Central memory CD4-positive, alpha-beta T cell (primary cell): ENCODE measurements at places on chromosomes 7 and 10.

GRCh38 chr7:47730142-47730541, 148.2 kb upstream of the TNS3 start:
- no peak for DNase-seq

GRCh38 chr7:33639552-33640197, 265.7 kb upstream of the BMPER start:
- DNase-seq: no peak

DNA sequence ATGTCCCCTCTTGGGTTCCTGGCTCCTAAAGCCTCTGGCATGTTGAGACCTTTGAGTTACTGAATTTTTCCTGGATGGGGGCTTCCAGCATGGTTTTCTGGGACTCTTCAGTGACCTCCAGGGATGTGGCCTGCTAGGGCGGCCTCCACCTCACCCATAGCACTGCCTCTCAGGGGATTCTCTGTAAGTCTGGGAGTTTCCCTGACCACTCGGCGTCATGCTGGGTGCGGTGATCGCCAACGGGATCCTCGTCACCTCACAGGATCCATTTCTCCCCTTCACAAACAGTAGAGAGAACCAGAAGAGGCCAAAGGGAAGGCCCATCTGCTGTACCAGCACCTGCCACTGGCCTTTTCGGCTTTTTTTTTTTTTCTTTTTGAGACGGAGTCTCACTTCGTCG, 84.3 kb downstream of the NPTX2 start:
- DNase-seq: no peak

- peak; percentile 25 for DNase-seq
These were observed 31.9 kb upstream of the AGBL3 start for GRCh38 chr7:134954197-134955082.

- no peak for DNase-seq
These were observed 89.1 kb upstream of the HABP2 start for GRCh38 chr10:113463777-113464176.

- no peak for DNase-seq
These were observed 602.9 kb downstream of the IPMK start for GRCh38 chr10:57664815-57665214.

DNA sequence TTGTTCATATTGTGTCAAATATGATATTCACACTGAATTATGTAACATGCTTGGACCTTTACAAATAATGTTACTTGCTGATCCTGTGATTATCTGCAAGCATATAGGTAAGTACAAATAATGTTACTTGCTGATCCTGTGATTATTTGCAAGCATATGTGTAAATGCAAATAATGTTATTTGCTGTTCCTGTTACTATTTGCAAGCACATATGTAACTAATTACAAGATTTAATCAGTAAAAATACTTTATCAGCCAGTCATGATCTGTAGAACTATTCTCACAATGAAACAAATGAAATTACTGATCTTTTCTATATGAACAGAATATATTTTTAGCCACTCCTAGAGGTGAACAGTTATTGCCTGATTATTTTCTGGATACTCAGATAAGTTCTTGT, 44.7 kb upstream of the NPY start:
- DNase-seq: no peak

DNA sequence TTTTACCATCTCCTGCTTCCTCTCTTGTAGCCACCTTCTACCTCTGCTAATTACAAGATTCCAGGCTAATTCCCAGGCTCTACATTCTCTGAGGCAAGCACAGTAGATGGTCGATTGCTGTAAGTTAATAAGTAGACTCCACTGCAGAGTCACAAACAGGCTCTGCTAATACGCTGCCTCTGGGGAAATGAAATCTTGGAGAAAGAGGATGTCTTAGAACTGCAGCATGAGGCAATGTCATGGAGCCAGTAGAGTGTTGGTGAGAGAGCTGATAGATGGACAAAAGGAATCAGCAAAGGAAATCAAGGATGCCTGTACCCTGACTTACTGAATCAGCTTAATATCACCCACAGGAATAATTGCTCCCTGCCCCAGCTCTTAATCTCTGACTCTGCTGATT, 1260.3 kb downstream of the XPNPEP1 start:
- no peak for DNase-seq

GRCh38 chr10:53664282-53665019, 891.9 kb upstream of the MBL2 start:
- DNase-seq: no peak

DNA sequence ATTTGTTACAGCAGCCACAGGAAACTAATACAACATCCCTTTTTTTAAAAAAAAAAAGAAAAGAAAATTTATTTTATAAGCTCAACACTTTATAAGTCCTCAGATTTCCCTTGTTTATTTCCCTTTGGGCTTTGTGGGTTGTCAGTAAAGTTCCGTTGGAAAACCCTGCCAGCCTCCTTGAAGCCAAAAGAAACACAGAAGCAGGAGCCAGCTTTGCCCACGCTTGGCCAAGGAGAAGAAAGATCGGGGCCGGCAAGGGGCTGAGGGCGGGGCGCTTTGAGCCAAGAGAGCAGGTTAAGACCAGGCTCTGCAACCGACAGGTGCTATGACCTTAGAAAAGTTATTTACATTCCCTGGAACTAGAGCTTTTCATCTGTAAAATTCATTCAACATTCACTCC, 72.7 kb downstream of the RGS10 start:
- DNase-seq: no peak

- no peak for DNase-seq
These were observed 339.9 kb downstream of the CCSER2 start for GRCh38 chr10:84668186-84668763.

DNA sequence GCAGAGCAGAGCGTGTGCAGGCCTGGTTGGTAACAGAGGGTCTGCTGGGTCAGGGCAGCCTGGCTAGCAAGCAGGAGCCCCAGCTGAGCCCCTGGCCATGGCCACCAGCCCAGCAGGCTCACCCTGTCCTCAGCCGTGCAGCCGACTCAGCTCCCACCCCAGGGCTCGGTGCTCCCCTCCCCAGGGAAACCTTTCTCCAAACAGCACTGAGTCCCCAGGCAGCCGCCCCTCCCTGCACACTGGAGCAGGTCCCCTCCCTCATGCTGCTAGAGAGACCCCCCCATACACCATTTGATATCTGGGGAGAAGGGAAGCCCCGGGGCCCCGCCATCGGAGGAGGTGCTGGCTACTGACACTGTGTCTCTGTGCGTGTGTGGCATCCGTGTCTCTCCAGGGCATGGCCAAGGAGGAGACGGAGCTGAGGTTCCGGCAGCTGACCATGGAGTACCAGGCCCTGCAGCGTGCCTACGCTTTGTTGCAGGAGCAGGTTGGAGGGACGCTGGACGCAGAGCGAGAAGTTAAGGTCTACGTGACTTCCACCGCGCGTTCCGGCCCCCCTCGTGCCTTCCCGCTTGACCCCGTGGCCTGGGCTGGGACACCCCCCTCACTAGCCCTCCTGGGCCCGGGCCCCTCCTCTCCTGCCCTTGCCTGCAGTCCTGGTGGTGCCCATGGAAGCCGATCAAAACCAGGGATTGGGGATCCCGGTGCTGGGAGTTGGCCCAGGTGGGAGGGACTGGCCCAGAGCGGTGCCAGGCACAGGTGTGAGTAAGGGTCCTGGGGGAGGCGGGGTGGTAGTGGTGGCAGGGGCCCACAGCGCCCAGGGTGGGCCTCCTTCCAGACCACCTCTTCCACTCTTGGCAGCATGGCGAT, 45.0 kb upstream of the DPYSL4 start:
- DNase-seq: no peak

DNA sequence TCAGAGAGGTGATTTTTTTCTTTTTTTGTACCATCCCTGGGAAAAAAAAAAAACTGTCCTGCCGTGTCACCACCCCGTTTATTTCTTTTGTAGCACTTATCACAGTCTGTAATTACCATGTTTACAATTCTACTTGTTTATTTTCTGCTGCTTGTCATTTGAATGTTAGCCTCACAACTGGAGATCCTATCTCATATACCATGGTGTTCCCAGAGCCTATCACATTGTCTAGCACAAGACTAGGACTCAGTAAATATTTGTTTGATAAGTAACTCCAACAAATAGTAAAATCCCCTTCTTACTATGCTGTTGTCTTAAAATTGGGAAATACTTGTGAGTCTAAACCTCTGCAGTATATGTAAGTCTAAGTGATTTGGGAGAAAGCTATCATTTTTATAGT, 36.0 kb downstream of the MKLN1 start:
- DNase-seq: no peak

DNA sequence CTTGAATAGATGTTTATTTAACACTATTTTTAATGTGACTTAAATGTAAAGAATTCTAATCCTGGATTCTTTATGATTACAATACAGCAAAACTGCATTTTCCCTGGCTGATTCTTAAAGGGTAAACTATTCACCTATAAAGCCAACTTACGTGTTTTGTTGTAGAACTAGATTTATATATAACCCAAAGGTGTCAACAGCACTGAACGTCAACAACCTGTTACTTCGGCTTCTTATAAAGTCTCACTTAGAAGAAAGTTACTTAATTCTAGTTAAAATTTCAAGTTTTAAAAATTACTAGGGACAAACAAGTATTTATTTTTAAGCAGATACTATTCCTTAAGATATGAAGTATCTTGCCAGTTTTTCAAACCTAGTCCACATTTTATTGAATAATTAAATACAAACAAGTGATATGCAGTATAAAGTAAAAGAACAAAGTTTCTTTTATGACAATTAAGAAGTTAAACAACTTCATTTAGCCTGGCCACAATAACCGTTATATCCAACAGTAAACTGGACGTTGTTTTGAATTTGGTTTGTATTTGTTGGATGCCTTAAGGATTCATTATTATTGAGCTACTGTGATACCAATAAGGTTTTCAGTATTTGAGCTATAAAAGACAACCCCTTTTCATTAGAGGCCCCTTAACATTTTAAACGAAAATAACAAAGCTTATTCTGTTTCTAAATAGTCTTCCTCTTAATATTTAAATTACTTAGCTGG, 83.1 kb downstream of the SNX10 start:
- DNase-seq: no peak

- DNase-seq: no peak
These were observed 2.2 kb upstream of the LRRC27 start for GRCh38 chr10:132329565-132330485.

DNA sequence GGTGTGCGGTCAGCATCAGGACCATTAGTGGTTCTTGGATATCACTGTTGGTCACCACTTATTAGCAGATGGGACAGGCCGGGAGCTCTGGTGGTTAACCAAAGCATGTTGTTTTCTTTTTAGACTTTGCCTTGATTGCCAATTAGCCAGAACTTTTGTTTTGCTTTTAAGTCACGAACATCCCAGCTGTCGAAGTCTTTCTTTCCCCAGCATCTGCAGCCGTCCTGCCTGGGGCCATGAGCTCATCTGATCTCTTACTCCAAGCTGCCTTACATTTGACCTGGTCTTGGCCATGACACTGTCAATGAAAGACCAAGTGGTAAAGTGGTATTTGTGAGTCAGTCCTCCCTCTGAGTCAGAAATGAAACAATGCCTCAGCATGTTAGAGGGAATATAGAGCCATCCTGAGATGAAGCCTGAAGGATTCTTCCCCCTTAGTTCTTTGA, 53.9 kb upstream of the CREB5 start:
- no peak for DNase-seq

GRCh38 chr10:131847241-131847783, 53.5 kb upstream of the PPP2R2D start:
- no peak for DNase-seq

- no peak for DNase-seq
These were observed 93.0 kb upstream of the RSU1 start for GRCh38 chr10:16909961-16910792.

DNA sequence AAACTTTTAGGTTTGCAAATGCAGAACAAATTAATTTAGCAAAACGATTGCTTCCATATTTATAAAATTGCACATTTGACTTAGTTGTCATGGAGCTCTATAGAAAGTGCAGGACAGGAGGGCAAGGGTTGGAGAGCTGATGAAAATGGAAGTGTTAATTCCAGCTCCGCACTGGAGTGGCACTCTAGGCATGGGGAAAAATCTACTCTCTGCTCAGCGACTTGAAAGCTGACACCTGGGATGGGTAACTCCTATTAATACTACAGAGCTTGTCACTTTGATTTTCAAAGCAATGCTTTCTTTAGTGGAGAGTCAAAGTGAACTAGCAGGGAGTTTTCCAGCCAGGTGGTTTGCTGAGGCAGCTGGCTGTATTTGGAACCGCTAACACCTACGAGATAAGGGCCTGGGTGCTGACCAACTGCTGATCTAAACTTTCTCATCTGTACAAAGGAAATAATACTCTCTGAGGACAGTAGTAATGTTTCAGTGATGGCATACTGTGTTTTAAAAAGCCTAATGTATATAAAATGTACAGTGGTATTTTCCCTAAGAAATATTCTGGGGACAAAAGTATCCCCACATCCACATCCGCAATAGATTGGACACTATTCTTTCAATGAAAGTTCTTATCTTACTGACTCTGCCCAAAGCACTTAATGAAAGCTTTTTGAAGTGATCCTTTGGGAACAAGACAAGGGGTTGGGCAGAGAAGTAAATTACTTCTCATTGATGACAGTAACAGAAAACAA, 444.3 kb downstream of the GPAM start:
- DNase-seq: no peak

GRCh38 chr7:104955276-104955675, 58.7 kb upstream of the KMT2E start:
- DNase-seq: no peak

- DNase-seq: no peak
These were observed 6.7 kb upstream of the OTUD1 start for GRCh38 chr10:23432166-23432565.

GRCh38 chr10:47309408-47310089, 9.6 kb downstream of the GDF10 start:
- DNase-seq: no peak

- no peak for DNase-seq
These were observed 37.2 kb upstream of the PCBD1 start for GRCh38 chr10:70925377-70926225.

- no peak for DNase-seq
These were observed 1.2 kb upstream of the ATP6V0E2 start for GRCh38 chr7:149872419-149873073.

DNA sequence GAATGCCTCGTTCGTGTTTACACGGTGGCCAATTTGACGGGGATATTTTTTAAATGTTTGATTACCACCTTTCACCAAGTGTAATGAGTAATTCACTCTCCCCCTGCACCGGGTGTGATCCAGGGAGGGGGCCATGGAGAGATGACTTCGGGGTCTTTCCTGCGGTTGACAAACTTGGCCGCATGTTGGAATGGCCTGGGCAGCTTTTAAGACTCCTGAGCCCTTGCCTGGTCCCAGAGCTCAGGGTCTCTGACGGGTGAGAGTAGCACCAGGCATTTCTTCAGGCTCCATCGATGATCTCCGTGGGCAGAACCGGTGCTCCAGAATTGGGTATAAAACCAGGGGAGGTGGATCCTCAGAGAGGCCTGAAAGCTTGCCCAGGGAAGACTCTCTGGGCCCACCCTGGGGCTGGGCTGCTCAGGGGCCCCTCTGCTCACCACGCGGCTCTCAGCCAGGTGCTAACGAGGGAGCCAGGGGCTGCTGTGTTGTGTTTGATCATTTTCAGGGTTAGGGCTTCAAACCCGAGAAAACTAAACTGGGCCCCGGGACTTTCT, 882 bp downstream of the ZNF282 start:
- DNase-seq: peak; percentile 12

DNA sequence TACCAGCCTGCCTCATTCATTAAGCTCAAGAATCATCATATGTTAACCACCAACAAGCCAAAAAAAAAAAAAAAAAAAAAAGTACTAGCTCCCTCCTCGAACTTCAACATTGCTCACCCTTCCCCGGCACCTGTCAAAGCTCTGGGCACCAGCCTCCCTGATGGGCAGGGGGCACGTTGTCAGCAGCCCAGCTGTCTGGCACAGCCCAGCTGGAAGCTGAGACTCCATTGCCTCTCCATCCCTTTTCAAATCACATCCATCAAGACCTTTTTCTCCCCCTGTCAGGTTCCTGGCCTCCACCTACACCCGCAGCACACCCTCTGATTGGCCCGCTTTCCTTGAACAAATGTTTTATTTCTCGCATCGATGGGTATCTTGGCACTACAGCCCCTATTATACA, 913.3 kb upstream of the AUTS2 start:
- no peak for DNase-seq
